ENCODE measurements at places on chromosomes 13 and 19.
A peak's percentile ranks its signal among the peaks of the same experiment; 100 is the strongest.

DNA sequence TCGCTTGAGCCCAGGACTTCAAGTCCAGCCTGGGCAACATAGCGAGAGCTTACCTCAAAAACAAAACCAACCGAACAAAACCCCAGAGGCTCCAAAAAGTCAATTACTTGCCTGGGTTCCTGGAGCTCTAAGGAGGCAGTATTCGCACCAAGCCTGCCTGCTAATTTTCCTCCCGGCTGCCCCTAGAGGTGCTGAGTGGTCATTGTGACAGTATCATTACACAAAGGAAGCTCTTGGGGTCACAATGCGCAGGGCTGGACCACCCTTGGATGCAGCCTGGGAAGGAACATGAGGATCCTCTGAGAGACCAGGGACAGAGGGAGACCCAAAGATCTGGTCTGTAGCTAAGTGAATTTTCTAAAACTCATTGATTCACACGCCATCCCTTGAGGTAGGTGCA lies 8.5 kb upstream of the PEX11G start:
- DNase-seq: no peak

GRCh38 chr13:35768073-35768472 lies 291.6 kb upstream of the MAB21L1 start:
- DNase-seq: no peak

DNA sequence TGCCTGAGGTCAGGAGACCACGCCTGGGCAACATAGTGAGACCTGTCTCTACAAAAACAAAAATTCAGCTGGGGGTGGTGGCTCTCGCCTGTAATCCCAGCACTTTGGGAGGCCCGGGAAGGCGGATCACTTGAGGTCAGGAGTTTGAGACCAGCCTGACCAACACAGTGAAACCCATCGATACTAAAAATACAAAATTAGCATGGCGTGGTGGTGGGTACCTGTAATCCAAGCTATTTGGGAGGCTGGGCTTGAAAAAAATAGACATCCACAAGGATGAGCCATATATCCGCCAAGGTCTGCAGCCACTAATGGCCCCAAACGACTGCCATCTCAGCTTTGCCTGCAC lies 3.1 kb downstream of the RPS16 start:
- DNase-seq: no peak

DNA sequence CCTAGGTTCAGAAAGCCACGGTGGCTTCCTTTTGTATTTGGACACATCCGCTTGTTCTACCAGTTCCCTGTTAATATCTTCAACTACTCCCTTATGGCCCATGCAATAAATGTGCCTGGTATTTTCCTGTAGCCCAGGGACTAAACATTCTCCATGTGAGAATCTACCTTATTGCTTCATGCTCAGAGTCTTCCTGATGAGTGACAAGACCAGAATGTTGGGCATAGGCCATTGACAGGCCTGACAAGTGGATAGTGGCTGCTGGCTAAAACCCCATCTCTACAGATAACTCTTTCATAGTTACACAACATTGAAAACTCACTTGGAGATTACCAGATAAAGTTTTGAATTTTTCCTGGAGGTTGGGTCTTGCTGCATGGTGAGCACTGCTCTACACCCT lies 449.9 kb downstream of the HS6ST3 start:
- DNase-seq: no peak

DNA sequence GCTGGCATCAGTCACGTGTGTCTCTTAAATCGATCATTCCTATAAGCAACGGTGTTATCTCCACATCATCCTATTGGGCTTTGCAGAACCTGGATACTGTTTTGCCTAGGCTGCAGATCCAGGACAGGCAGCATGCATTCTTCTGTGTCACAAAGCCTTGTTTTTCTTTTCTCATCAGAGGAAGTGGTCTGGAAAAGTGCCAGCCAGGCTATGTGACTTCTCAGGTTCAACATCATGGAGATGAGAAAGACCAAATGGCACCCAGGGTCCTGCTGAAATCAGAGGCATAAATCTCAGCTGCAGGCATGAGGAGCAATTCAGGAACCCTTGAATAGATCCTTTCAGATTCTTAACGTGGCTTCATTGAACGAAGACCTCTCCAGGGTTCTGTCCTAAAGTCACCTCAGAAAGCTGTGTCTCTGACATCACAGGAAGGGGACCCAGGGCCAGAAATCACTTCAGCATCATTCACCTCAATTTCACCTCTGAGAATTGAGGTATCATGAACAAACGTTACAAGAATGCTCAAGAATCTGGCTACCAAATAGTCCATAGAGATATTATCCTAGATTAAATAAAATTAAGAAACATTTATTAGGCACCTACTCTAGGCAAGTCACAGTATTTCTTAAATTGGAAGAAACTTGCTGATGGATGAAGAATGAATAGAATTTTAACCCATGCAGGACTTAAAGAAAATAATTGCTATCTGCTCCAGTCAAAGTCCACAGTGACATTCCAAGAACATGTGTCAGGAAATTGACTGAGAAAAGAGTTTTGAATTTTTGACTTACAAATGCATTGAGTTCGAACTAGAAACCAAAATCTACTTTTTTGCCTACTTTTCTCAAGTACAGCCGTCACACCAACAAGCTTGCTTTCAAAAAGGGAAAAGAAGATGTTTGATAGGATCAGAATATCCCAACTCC lies 124.1 kb downstream of the COG6 start:
- no peak for DNase-seq

- DNase-seq: no peak
Observed at GRCh38 chr19:13056052-13056660, 46.5 kb downstream of the LYL1 start.

- no peak for DNase-seq
Observed at GRCh38 chr13:109672545-109672944, 113.8 kb downstream of the IRS2 start.

DNA sequence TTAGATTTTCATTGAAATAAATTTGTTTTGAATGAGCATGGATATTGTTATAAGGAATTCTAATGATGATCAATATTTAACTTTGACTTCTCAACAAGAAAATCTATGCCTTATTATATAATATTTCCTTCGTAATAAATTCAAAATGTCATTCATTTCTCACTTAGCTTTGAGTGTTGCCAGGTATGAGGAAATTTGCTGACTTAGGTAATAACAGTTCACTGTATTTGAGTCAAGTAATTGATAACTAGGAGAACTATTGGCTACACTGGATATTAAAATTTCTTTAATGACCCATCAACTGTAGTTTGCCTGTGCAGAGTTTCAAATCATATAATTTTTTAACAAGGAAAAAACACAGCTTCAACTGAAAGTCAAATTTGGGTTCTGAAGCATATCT lies 746.6 kb downstream of the SLITRK5 start:
- DNase-seq: no peak

- DNase-seq: no peak
Observed at GRCh38 chr13:57813651-57814050, 182.1 kb downstream of the PCDH17 start.

DNA sequence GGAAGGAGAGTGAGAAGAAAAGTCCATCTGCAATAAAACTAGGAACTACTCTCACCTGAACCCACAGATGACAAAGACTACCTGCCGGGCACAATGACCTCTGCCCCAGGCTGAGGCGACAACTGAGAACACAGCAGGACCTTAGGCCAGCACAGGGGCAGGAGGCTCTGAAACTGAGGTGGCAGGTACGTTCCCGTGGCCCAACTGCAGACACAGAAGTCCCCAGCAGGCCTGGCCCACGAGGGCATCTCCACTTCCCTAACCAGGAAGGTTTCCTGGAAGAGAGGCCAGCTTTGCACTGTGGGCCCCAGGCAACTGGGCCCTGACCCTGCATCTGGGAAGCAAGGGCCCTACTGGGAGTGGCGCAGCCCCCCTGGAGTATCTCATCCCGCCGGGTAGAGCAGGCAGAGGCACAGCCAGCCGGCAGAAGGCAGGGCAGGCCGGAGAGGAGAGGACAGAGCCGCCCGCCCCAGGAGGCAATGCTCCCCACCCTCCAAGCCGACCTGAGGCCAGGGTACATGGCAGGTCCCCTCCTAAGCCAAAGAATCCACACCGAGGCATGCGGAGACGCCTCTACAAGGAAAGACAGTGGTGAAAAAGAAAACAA lies 32.7 kb downstream of the STK24 start:
- no peak for DNase-seq

DNA sequence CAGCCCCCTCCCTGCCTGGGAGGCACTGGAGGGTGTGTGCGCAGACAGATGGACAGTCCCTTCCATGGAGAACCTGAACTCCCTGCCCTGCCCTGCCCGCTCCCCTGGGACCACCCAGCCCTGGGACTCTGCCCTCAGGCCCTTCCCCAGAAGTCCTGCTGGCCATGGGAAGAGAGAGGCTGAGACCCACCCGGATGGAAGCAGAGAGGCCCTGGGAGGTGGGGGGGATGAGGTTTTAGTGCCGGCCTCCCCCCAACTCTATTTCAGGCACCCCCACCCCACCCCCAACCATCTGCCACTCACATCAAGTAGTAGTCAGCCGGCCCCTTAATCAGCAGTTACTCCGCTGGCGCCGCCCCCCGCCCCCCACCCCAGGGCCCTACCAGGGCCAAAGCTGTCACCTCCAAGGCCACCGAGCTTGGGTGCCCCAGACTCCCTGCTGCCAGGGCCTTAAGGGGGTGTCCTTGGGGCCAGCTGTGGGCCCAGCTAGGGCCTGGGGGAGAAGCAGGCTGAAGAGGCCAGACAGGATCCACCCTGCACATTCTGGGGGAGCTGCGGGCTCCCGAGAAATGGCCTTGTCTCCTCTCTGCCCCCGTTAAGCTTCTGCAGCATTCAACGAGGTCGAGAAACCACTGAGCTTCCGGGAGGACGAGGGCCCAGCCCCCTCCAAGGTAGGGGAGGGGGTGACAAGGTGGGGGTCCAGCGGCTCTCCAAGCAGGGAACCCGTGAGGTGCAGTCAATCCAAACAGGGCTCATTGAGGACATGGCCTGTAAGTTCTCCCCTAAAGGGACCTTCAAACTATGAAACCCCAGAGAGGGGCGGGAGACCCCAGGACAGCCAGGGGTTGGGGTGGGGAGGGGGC lies 17.4 kb downstream of the NMRK2 start:
- DNase-seq: no peak

DNA sequence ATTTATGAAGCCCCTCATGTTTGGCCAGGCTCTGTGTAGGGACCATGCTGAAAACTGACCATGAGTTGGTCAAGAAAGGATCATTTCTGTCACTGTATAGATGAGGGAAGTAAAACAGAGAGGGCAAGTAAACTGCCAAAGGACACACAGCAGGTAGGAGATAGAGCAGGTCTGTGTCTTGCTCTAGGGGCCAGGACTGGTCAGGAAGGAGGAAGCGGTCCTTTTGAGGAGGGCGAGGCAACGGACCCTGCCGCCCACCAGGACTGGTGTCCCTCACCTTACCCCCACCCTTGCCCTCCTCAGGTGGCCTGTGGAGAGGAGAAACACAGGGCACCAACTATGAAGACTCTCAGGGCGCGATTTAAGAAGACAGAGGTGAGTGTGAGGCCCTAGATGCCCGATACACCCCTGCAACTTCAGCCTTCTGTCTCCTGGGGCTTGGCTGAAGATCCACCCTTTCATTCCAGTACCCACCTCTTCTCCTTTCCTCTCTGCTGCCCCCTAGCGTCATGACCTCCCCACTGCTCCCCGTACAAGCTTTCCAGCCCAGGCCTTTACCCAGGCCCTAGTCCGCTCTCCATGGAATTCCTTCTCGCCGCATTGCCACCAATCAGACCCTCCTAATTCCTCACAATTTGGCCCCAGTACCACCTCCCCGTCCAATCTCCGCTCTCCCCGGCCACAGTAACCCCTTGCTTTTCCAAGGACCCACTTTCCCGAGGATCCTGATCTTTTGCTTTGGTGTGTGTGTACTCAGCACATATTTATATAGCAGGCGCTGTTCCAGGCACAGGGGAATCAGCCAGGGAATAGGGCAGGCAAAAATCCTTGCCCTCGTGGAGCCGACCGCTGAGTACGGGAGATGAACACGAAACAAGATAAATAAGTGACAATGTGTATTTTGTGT lies 3.9 kb downstream of the ANKRD24 start:
- DNase-seq: peak; percentile 71

- DNase-seq: no peak
Observed at GRCh38 chr19:15381864-15382263, 2.3 kb upstream of the AKAP8 start.

GRCh38 chr13:83546476-83546875 lies 335.8 kb downstream of the SLITRK1 start:
- DNase-seq: no peak

- DNase-seq: no peak
Observed at GRCh38 chr13:33179463-33179862, 106.1 kb downstream of the STARD13 start.

GRCh38 chr13:96090240-96091101 lies 564 bp downstream of the HS6ST3 start:
- DNase-seq: no peak

GRCh38 chr13:60727140-60727539 lies 330.1 kb downstream of the TDRD3 start:
- no peak for DNase-seq

GRCh38 chr19:41564515-41565378 lies 11.2 kb upstream of the CEACAM21 start:
- no peak for DNase-seq

DNA sequence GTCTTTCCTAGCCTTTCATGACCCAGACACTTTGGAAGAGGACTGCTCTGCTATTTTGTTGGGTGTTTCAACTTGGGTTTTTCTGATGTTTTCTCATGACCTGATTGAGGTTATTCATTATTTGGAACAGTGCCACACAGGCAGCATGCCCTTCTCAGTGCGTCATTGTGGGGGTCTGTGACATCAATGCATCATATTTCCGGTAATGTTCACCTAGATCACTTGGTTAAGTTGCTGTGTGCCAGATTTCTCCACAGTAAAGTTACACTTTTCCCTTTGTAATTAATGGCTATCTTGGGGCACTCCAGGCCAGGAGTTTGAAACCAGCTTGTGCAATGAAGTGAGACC lies 124.4 kb downstream of the SIPA1L3 start:
- DNase-seq: no peak

DNA sequence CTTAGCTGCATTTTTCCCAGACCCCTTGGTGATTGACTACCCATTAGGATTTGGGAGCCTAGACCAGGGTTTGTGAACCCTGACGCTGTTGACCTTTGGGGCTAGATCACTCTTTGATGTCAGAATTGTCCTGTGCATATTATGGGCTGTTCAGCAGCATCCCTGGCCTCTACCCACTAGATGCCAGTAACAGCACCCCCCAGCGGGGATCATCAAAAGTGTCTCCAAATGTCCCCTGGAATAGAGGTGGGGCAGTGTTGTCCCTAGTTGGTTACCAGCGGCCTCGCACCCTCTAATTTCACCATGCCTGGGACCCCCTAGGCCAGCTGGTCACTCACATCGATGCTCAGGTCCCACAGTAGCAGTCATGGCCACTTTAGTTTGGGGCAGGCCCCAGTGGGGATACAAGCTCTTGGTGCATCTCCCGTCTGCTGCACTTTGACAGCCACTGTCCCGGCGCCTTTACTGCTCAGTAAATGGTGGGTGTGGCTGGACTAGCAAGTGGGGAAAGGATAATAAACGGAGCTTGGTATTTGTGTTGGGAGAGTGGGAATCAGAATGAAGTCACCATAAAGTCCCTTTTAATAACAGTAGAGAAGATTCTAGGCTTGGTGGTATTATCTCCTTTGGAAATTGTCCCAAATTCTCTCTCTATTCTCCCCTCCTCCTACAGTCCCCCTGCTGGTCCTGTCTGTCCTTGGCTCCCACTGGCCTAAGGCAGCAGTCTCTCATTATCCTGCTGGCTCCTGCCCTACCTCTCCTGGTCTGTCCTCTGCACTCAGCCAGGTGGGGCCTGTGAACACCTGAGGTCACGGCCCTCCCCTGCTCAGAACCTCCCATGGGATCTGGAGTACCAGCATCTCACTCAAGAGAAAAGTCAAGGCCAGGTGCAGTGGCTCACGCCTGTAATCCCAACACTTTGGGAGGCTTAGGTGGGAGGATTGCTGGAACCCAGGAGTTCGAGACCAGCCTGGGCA lies 80.6 kb downstream of the SIPA1L3 start:
- DNase-seq: no peak
